ENCODE measurements at places on chromosomes 2 and 18.

DNA sequence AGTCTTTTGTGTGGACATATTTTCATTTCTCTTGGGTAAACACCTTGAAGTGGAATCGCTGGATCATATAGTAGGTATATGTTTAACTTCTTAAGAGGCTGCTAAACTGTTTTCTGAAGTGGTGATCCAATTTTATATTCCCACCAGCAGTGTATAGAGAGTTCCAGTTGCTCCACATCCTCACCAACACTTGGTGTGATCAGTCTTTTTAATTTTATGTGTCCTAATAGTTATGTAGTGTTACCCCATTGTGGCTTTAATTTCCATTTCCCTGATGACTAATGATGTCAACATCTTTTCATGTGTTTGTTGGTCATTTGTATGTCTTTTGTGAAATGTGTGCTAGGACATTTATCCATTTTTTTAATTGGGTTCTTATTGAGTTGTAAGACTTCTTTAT is 56.9 kb downstream of the DGKD start:
- no peak for DNase-seq

- DNase-seq, result no peak
Observed at GRCh38 chr2:31770741-31771140, 190.0 kb upstream of the SRD5A2 start.

- peak; percentile 87 for DNase-seq
Observed at GRCh38 chr2:224847961-224848850, 132.0 kb upstream of the CCDC195 start.

DNA sequence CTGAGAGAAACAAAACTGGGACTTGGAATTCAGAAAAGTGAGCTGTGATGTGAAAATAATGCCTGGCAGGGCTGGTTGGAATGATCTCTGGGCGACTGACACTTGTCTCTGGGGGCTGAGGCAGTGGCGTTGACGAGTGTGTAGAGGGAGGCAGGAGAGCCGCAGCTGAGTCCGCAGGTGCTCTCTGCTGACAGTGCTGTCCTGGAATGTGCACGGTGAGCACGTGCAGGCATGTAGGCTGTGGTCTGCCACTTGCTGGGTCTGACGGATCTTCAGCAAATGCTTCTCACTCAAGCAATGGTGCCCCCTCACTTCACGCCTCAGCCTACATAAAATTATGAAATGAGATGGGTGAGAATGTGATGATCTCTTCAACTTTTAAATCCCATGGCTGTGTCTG is 38.5 kb upstream of the ATP9B start:
- no peak for DNase-seq

GRCh38 chr2:69166812-69167468 is 154.0 kb downstream of the ANTXR1 start:
- no peak for DNase-seq

DNA sequence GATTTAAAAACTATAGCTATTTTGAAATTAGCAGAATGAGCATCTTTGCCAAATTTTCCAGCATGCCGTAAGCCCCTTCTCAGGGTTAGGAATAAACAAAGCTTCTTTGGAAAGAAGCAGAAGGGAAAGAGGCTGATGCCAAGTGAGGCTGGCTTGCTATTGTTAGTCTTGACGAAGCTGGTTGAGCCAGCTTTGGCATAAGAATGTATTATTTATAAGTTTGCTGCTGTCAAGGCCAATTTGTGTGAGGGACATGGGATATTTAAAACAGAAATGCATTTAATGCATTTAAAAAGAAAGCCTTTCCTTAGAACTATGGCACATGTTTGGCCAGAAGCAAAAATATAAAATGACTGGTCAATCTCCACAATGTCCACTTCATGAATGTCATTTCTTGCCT is 52.5 kb upstream of the TTN start:
- no peak for DNase-seq

GRCh38 chr2:121284463-121285449 is at the start of gene TFCP2L1:
Gene TFCP2L1 (minus strand): TSS chr2:121285202. CDS start chr2:121285109, 93 bp downstream.
- peak; percentile 34 for DNase-seq

GRCh38 chr2:18282026-18282425 is 278.4 kb downstream of the RDH14 start:
- no peak for DNase-seq

DNA sequence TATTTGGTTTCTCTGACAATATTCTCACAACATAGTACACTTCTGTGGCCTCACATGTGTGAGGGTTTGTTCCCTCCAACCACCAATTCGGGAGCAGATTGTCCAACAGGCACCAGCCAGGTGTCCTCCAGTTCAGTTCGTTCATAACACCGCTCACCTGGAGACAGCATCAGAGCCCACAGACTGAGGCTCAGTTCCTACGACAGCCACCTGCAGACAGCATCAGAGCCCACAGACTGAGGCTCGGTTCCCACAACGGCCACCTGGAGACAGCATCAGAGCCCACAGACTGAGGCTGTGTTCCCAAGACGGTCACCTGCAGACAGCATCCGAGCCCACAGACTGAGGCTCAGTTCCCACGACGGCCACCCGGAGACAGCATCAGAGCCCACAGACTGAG is 58.2 kb upstream of the SNTG2 start:
- DNase-seq, result no peak

GRCh38 chr2:51424418-51424817 is 392.5 kb upstream of the NRXN1 start:
- DNase-seq, result peak; percentile 16

- DNase-seq, result peak; percentile 38
Observed at GRCh38 chr2:194819367-194819766, 837.7 kb upstream of the SLC39A10 start.

- no peak for DNase-seq
Observed at GRCh38 chr2:96463119-96463518, 42.0 kb downstream of the NEURL3 start.

- no peak for DNase-seq
Observed at GRCh38 chr2:169298007-169298406, 64.3 kb downstream of the LRP2 start.

DNA sequence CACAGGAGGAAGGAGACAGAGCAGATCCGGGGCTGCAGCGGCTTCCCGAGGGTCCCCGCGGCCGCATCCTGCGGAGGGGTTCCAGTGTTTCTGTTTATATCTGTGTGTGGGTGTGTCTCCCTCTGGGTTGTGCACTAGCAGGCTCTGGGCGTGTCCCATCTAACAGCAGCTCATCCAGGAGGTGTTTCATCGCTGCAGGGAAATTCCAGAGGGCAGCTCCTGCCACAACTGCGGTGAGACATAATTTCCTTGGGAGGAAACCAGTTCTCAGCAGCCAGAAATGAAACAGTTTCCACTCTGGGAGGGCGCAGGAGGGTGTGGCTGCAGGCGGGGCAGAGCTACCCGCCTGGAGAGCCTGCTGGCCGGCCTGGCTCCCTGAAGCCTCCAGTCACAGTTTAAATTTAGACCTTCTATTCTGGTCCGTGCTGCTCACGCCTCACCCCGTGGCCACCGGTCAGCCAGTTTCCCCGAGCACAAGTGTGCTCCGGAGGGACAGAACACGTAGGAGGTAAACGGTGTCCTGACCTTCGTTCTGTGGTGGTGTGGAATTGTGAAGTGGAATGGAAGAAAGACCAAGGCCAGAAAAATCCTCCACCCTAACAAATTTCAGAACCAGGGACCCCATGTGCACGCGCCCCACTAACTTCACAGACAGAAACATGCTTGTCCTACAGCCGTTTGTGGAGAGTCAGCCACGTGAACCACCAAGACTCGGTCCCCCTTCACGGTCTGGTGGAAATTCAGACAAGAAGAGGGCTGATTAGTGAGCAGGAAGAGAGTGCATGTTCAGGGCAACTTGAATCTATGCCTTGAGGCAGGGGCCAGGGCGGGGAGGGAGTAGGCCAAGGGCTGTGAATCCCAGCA is 50.2 kb downstream of the TEX44 start:
- peak; percentile 98 for DNase-seq

GRCh38 chr2:58688813-58689212 is 447.7 kb upstream of the FANCL start:
- DNase-seq, result no peak

- DNase-seq, result no peak
Observed at GRCh38 chr2:79039944-79040343, 14.4 kb downstream of the REG3G start.

- no peak for DNase-seq
Observed at GRCh38 chr2:49108436-49108835, 45.9 kb downstream of the FSHR start.

DNA sequence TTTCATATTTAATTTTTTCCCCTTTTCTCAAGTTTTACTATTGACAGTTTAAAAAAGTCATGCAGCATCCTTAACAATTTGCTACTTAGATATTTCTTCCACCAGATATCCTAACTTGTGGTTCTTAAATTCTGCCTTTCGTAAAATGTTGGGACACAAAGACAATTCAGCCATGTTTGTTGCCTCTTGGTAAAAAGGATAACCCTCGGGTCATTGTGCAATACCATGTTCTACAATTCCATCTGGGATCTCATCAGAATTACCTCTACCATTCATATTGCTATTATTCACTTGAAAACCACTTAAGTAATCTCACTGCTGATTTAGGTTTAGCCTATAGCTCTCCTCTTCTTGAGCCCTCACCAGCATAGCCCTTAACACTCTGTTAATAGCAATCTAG is 13.2 kb upstream of the REG1B start:
- DNase-seq, result no peak

DNA sequence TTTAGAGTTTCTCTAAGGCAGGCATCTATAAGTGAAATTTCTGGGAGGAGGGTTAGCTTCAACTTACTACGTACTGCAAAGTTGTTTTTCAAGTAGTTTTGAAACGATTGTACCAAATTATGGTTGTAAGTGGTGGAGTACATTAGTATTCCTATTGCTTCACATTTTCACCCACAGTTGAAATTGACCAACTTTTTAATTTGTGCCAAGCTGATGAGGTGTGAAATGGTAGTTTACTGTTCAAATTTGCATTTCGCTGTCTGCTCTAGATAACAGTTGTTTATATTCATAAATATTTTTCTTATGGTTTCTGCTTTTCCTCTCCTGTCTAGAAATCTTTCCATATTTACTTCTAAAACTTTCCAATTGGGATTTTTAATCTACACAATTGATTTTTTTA is 18.6 kb downstream of the NPC1 start:
- DNase-seq, result no peak

DNA sequence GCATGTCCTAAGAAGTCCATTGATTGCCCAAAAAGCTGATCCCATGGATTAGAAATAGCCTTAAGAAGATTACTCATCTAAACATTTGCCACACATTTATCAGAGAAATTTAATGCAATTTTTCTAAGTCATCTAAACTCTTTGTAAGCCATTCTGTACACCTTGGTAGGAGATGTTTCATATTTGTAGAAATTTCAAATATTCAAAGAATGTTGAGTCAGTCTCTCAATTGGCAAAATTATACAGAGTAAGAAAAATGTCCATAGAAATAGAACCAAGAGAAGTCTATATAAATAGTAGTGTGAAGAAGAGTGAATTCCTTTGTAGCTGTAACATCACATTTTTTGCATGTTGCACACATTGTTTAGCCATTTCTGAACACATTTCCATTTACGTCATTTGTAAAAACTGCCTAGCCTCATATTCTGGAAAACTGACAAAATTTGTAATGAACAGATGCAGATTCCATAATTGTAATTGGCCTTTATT is 128.6 kb downstream of the MSTN start:
- DNase-seq, result peak; percentile 87

DNA sequence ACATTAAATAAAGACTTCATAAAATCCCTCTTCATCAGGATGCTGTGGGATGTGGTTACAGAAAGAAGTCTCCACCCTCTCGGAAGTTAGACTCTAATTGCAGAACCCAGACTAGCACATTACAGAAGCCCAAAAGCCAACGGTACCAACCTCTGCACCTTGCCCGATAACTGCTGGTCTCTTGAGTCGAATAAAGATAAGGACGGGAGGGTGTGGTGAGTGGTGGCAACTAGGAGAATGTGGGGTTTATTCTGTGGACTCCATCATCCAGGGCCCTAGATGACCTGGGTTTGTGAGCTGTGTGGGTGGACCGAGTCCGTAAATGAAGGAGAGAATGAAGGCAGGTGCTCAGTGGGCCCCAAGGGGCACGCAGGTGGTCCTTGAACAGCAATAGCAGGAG is 462.8 kb upstream of the ID2 start:
- no peak for DNase-seq

DNA sequence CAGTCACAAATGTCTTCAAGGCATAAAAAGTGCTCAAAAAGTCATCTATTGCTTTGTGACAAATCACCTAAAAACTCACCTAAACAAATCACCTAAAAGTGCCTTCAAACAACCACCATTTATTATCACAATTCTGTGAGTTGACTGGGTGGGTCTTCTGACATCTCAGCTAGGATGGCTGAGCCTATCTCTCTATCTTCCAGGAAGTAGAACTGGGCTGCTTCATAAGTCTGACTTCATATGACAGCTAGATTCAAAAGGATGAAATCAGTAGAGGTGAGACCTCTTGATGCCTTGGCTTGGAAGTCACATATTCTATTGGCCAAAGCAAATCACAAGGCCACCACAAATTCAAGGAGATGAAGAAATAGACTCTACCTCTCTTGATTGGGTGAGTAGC is 199.2 kb upstream of the SLC39A10 start:
- DNase-seq, result no peak

DNA sequence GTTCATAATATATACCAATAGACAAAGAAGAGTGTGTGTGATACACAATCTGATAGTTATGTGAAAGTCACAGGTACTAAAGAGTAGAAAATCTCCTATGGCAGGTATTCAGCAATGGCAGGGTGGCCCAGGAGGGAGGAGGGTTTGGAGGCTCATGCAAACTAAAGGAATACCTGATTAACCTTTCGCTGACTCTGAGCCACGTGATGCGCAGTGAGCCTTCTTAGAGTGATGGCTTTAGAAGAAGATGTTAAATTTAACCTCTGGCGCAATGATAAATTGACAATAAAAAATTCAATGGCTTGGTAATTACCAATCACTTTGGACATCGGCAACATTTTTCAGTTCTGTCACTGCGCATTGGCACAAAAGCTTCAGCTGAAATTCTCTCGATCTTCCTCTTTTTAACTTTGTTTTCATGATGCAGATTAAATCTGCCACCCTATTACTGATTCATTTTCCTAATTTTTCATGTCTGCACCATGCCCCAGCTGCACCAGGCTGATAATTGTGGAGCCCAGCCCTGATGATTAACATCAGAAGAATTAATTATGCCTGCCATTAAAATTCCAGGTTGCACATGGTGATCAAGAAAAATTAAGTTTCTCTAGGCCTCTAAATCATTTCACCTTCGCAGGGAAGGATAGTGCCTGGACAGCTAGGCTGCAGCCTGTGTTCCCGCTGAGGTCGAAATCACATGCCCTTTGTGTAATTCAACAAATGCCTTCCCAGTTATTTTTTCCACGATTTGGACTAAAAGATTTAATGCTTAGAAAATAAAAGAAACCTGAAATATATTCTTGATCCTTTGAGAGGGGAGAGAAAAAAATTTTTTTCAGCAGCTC is 250.6 kb upstream of the HNRNPA3 start:
- no peak for DNase-seq

Measured in ACHN (cell line).